ENCODE measurements at places on chromosomes 2 and 18.

- DNase-seq: no peak
Observed at GRCh38 chr2:207252979-207253645, 87.4 kb upstream of the KLF7 start.

DNA sequence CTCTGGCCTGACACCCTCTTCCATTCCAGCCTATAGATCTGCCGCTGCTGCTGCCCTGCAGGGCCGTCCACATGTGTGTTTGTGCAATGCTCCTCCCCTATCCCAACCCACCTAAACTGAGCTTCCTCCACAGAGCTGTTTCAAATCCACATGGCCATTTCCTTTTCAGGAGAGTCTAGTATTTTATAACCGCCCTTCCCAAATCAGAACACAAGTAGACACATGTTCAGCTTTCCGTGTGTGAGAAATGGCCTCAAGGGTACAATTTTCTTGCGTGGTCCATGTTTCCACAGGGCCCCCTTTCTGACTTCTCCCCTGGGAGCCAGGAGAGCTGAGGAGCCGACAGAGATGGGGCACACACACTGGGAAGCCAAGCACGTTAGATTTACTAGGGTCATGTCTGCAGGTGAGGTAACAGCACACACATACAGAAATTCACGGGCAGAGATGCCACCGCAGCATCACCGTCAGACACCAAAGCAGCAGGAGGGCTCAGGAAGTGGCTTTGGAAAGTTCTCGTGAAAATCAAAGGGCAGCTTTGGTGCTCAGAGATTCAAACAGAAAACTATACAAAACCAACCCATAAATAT lies 102.9 kb upstream of the TGFA start:
- peak; percentile 24 for DNase-seq

DNA sequence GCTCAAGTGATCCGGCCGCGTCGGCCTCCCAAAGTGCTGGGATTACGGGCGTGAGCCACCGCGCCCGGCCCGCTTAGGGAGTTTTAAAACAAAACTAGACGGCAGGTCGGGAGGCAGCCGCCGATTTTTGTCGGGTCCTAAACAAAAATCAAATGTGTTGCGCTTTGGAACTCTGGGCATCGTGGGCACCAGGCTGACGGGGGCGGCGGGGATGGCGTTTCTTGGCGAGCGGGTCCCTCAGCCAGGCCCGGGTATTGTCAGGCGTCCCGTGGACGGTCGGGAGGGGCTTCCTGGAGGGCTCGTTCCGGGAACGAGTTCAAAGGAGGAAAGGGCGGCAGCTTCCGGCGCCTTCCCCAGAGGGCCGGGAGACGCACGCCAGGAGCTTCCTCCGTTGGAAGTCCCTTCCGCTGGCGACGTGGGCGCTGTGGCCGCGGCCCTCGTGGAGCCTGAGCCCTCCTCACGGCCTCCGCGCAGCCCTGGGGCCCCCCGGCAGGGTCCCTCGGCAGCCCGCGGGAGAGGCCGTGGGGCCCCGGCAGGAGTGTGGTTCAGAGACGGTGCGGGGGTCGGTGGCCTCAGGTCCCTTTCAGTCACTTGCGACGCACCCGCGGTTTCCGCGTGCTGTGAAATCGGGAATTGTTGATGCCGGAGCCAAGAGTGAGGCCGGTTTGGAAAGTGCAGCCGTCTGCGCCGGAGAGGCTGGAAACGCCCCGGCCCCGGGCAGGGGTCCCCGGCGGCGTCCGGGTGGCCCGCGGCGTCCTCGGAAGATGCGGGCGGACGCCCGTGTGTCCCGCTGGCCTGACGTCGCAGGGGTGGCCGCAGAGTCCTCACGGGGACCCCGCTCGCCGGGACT lies 59.3 kb downstream of the EMILIN2 start:
- DNase-seq: peak; percentile 49

DNA sequence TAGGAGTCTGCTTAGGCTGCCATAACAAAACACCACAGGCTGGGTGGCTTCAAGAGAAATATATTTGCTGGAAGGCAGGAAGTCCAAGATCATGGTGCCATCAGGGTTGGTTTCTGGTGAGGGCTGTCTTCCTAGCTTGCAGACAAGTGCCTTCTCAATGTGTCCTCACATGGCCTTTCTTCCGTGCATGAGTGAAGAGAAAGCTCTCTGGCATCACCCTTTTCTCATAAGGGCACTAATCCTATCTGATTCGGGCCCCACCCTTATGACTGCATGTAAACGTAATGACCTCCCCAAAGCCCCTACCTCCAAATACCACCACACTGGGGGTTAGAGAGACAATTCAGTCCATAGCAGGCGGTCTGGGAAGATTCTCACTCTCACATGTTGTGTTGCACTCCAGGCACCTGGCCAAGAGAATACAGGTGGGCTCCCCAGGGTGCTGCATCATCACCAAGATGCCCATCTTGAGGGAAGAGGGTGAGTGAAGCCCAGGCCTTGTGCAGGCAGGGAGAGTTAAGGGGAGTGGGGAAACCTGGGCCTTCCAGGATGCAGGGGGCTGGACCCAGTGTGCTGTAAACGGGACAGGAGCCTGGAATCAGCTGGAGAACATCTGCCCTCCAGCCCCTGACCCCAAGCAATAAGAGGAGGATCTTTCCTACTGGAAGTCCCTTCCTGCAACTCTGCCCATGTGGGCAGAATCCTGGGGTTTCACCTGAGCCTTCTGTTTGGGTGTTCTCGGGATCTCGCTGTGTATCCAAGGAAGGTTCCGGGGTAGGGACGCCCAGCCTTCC lies 10.2 kb downstream of the CATIP start:
- no peak for DNase-seq

- no peak for DNase-seq
Observed at GRCh38 chr2:111640480-111640879, 243.5 kb downstream of the ANAPC1 start.

DNA sequence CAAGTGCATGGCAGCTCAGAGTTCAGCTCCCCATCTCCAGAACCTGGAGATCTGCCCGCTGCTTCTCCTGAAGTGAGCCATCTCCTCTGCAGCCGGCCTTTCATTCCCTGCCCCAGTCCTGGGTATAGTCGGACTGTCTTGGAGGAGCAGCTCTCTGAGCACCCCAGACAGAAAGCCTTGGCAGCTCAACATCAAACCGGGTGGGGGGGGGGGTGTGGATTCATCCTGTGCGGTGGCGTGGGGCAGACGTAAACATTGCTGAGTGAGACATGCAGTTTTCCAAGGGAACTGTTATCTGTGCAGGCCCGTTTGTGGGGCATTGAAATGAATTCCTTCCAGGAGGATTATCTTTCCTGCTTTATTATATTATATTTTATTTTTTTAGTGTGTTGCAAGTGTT lies 125.9 kb upstream of the MYCN start:
- no peak for DNase-seq

GRCh38 chr2:151111599-151112278 lies 149.9 kb downstream of the RBM43 start:
- no peak for DNase-seq

GRCh38 chr2:28995765-28996750 lies 15.0 kb downstream of the TOGARAM2 start:
- DNase-seq: no peak

DNA sequence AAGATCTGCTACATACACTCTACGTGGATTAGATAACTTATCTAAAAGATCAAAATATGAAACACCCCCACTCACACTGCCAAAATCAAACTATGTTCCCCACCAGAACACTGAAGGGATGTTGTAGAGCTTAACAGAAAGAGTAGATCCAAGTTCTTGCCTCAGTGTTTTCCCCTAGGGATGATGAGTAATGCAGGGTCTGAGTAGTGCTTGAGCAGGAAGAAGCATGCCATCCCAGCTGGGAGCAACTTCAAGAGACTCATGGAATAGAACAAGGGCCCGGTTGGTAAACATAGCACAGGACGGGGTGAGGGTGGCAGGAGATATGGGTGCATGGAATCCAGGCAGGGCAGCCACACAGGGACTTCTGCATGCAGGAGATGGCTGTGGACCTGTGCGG lies 74.3 kb downstream of the SNTG2 start:
- no peak for DNase-seq

DNA sequence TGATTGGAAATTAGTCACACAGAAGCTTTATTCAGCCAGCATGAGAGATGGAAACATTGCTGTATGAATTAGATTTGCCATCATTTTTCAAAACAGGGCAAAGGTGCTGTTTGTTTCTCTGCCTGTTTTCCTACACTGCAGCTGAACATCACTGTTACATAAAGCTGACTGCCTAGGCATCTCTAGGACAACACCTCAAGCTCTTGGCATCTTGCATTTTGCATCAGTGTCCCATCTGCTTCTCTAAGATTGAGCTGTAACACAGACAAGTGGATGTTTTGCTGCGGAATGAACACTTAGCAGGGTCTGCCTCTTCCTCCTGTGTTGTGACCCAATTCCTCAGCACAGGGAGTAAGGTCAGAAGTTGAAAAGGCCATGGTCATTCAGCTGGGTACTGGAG lies 4.9 kb downstream of the CCT7 start:
- no peak for DNase-seq

DNA sequence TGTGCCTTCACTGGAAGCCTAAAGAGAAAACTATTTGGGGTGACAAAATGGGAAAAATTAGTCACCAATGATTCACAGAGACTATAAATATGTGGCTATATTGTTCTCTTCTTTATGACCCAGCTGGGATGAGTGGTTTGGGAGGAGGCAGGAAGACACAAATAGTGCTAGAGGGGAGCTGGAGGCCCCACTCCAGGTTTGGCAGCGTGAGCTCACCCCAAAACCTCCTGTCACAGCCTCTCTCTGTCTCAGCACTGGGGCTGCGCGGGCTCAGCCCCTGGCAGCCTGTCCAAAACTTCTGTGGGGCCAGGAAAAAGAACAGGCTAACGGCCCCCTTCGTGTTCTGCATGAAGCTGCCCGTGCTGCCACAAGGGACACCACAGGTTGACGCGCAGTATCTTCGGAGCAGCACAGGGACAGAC lies 73.2 kb upstream of the LCLAT1 start:
- DNase-seq: no peak

GRCh38 chr18:657311-658000 lies at the start of gene TYMS:
Gene TYMS, plus strand, starts transcription at chr18:657653. Its CDS starts 90 bp downstream, at chr18:657743.
- peak; percentile 37 for DNase-seq

DNA sequence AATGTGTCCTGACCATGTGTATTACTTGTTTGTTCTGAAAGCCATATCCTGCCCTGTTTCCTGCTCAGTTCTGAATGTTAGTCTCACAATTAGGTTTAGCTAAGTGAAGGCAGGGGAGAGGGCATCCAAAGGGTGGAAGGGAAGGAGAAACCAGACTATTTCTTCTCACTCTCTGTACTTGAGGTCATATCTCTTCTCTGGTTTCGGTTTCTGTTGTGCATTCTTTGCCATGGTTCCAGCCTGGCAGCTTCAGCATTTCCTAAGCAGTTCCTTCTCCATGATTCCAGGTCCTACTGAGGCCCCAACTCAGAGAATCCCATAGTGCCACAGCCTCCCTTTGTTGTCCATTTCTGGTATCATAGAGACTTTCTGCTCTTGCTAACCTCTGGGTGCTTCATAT lies 40.3 kb upstream of the HNMT start:
- no peak for DNase-seq

GRCh38 chr2:180520206-180520605 lies 460.2 kb upstream of the UBE2E3 start:
- DNase-seq: no peak

- DNase-seq: no peak
Observed at GRCh38 chr18:69161383-69162028, 239.2 kb upstream of the DOK6 start.

GRCh38 chr2:235230821-235231601 lies 262.8 kb upstream of the AGAP1 start:
- DNase-seq: no peak

DNA sequence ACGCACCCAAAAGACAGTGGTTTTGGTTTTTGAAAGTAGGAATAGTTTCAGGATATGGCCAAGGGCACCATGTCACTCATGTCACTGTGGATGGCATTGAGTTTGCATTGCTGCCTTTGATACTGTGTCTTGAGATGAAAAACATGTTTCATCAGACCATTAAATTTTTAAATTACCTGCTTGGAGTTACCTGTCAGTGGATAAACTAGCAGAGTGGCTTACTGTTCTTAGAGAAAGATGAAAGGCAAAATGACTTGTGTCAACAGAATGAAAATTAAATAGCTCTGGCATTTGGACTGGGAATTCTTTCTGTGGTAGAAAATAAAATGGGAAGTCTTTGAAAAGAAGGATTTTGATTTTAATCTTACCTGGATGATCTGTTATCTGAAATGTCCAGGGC lies 386 bp downstream of the ICOS start:
- DNase-seq: no peak

GRCh38 chr18:63472380-63472779 lies 4.4 kb upstream of the SERPINB5 start:
- no peak for DNase-seq

All from stimulated activated CD4-positive, alpha-beta T cell treated with anti-CD3 and anti-CD28 coated beads, Interleukin-2, amount 100 ng/mL, for 24 hours (primary cell).